Stimulated activated effector memory CD8-positive, alpha-beta T cell treated with anti-CD3 and anti-CD28 coated beads, Interleukin-12 subunit alpha, Interleukin-12 subunit beta, amount 100 ng/mL, for 72 hours (primary cell): ENCODE measurements at places on chromosomes 5 and 9.

DNA sequence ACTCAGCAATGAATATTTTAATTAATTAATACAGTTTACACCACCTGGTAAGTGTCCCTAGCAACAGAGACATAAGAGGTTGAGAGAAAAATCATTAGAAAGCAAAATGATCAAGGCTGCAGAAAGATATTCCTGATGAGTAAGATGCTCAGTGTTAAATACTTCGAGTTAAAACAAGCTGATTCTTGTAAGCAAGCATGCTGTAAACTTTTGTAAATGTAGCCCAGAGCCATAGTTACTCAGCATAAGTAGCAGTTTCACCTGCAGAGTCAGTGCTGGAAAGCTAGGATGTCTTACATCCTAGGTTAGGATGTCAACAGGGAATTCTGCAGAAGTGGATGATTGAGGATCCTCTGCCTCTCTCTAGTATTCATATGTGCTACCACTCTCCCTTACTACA, 4.2 kb downstream of the PRKACG start:
- no peak for DNase-seq

GRCh38 chr5:31935496-31936369, 238.4 kb downstream of the GOLPH3 start:
- no peak for DNase-seq

DNA sequence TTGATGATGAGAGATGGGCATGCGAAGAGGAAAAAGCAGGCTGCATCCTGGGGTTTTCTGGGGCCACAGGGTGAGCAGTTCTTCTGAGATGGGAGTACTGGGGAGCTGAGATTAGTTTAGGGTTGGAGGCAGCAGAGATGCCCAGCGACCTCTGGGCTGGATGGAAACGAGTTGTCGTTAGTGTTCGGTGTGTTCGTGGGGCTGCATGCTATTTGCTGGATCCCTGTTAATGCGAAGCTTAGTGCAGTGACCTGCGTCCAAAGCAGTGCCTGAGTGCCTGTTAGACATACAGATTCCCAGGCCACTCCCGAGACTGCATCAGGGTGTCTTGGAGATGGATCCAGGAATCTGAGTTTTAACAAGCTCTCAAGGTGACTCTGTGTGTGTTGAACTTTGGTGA, 201.3 kb downstream of the CACNA1B start:
- DNase-seq: no peak

GRCh38 chr5:25190521-25191000, 545.8 kb upstream of the CDH10 start:
- no peak for DNase-seq

DNA sequence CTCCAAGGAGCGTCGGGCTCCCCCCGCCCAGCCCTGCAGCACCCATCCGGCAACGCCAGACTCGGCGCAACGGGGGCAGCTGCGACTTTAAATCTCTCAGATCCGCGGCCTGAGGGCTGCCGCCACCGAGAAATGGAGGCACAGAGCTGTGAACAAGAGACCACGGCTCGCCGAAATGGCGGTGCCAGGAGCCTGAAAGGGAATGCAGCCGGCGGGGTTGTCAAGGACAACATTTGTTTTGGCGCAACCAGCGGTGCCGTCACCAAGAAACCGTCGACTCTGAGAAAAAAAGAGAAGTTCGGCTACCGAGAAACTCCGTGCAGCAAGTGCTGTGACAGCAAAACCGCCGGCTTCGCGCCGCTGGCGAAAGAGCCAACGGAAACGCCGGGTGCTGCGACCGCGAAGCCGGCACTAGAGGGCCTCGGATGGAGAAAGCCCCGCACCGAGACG, 2.1 kb upstream of the ANXA2R start:
- no peak for DNase-seq

DNA sequence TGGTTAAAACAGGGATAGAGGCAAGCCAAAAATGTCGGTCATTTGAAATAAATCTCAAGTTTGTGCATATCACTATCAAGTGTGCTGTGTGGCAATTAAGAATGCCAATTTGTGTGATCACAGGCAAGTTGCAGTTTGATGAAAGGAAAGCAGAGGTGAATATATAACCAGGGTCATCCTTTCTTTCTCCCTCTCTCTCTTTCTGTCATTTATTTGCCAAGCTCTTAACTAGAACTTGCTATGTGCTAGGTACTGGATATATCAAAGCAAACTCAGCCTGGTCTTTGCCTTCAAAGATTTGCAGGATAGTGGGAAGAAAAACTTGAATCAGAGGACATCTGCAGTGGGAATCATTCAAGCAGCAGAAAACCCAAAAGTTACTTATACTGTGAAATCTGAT, 22.0 kb downstream of the PDCD1LG2 start:
- DNase-seq: no peak
